MM.1S (cell line): ENCODE measurements at places on chromosomes 16 and 17.
A peak's percentile ranks its signal among the peaks of the same experiment; 100 is the strongest.

GRCh38 chr16:17440131-17440530 lies 30.6 kb downstream of the XYLT1 start:
- no peak for DNase-seq

DNA sequence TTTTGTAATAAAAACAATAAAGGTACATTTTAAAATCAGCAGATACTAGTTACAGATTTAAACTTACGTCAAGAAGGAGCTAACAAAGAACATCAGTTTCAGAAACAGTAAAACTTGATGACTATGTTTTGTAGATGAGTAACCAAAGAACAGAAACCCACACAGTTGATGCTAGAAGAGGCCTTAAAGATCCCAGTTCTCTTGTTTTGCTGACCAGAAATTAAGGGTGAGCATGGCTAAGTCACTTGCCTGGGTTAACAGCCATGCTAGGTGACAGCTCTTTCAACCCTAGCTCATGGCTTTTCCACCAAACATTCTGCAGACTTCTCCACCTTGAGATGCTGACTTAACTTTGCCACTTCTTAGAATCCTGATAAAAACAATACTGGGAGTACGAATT lies 26.4 kb downstream of the STX8 start:
- DNase-seq, result no peak

GRCh38 chr16:68447653-68448359 lies 502 bp downstream of the SMPD3 start:
- DNase-seq, result no peak

DNA sequence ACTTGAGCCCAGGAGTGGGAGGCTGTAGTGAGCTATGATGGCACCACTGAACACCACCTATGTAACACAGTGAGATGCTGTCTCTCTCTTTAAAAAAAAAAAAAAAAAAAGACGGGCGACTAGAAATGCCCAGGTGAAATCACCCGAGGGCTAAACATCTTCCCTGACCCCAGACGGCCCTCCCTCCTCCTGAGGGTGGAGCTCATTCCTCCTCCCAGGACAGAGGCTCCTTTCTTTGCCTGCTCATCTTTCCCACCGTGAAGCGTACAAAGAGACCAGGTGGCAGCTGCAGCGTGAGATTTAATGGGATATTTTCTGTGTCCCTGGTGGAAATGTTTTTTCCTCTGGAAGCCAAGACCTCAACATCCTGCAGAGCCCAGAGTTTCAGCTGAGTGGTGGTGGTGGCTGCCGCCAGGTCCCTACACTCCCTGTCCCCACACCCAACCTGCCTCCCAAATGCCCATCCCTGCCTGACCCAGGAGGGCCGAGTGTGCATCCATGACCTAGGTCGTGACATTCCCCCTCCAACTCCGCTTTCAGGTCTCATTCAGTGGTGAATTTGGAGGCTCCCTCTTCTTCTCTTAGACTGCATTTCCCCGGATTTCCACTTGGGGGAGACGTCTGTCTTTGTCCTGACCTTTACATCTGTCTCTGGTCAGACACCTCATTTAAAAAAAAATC lies 14.4 kb upstream of the GPRC5B start:
- DNase-seq, result peak; percentile 48

DNA sequence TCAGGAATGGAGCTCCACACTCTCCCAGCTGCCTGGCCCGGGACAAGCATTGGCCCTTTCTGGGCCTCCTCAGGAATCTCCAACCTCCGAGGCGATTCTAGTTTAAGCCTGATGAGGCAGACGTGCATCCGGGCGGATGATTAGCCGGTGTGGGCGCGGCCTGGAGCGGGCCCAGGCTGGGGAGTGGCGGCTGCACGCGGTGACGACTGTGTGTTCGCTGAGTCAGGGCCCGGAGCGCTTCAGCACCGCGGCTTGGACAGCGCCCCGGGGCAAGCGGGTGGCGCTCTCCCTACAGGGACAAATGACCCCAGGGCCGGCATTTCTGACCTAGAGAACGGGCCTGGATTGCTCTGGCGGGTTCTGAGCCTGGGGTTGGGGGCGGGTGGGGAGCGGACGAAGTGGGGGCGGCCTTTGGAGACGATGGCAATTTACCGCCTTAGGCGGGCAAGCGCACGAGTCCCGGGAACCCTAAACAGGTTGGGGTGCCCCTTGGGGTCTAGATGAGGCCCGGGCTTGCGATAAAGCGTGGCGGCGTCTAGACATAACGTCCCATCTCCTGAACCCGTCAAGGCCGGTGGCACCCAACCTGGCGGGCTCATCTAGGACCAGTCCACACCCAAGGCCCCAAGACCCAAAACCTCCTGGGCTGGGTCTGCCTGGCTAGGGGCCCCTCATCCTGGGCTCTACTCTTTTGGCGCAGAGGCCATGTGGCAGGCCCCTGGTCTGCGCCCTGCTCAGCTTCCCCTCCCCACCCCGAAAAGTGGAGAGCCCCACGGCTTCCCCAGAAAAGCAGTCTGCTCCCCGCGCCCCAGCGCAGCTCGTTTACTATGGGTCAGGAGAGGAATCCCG lies 22.3 kb upstream of the ZNHIT3 start:
- peak; percentile 74 for DNase-seq

GRCh38 chr16:31002250-31002700 lies 8.2 kb downstream of the STX1B start:
- no peak for DNase-seq

- DNase-seq, result no peak
Measured at GRCh38 chr17:28967221-28968135, 16.2 kb upstream of the PHF12 start.

- DNase-seq, result no peak
Measured at GRCh38 chr17:49501496-49501895, 6.4 kb downstream of the NGFR start.

- peak; percentile 50 for DNase-seq
Measured at GRCh38 chr16:64615630-64616280, 506.1 kb downstream of the CDH11 start.

DNA sequence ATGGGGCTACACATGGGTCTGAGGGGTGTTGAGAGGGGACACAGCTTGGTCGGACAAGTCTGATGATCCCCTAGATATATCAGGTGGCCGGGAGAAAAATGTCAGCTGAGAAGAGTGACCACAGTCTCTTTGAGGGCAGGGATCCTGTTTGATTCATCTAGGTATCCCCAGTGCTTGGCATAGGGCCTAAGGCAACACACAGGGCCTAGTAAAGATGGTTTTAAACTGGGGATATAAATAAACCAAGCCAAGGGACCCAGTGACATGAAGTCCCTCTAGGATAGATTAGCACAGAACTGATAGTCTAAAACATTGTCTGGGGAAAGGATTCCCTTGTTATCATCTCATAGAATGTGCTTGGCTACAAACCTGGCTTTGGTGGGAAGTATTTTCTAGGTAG lies 1.4 kb downstream of the ERCC4 start:
- DNase-seq, result no peak

GRCh38 chr17:65193716-65194293 lies 56.6 kb downstream of the RGS9 start:
- DNase-seq, result no peak

DNA sequence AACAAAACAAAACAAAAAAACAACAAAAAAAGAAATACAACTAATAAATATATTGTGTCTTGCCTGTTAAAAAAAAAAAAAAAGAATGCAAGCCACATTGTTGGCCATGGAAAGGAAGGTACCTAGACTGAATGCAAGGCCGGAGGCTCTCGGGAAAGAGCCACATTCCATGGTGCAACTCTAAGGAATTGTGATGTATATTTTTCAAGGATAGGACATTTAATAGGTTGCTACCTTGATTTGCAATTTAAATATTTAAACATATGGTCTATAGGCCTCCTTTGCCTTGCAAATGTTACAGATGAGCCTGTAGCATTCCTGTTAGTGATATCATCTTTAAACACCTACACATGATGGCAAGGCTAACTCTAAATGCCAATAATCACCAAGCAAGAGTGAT lies 650.9 kb downstream of the TOX3 start:
- no peak for DNase-seq

DNA sequence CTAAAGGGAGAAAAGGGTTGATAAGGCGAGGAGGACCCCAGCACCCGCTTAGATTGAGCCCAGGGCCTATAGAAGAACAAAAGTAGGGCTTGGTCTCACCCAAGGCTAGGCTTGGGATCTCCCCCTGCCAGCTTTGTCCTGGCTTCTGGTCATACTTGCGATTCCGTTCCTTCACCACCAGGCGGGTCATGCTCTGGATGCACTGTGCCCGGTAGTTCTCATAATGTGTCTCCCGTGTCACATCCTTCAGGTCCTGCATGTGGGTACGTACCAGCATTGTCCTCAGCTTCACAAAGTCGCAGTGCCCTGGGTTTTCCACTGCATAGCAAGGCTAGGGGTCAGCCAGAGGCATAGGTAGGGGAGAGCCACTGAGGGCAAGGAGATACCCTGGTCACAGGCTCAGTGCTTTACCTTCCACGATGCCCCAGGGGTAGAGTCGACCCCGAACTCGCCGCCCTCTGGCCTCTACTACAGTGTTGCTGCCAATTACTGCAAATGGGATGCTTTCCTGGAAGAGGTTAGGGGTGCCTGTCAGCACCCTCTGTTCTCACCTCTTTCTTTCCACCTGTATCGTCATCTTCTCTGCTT lies 6.5 kb upstream of the MTMR4 start:
- peak; percentile 39 for DNase-seq

DNA sequence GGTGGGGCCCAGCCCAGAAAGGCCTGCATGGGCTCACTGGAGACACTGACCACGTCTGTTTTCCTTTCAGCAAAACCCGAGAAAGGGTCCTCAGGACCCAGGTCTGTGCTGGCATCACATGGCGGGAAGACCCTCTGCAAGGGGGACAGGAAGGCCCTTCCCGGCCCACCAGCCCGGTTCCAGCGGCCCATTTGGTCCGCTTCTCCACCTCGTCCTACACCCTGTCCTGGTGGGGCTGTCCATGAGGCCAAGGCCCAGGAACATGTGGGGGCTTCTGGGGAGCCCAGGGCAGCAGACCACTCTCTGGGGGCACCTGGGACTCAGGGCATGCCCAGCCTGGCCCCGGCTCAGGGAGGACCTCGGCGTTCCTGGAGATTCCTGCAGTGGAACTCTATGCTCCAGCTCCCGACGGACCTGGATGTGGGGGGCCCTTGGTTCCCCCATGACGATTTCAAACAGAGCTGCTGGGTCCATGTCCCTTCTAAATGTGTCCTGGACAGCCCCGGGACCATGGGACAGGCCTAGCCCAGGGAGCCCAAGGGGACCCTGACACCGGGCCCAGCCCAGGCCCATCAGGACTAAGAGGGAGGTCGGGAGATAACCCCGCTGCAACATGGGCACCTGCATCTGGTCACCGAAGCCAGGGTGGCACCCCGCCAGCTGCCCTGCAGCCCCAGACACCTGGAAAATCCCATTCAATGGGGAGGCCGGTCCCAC lies 26.4 kb upstream of the KSR1 start:
- no peak for DNase-seq

DNA sequence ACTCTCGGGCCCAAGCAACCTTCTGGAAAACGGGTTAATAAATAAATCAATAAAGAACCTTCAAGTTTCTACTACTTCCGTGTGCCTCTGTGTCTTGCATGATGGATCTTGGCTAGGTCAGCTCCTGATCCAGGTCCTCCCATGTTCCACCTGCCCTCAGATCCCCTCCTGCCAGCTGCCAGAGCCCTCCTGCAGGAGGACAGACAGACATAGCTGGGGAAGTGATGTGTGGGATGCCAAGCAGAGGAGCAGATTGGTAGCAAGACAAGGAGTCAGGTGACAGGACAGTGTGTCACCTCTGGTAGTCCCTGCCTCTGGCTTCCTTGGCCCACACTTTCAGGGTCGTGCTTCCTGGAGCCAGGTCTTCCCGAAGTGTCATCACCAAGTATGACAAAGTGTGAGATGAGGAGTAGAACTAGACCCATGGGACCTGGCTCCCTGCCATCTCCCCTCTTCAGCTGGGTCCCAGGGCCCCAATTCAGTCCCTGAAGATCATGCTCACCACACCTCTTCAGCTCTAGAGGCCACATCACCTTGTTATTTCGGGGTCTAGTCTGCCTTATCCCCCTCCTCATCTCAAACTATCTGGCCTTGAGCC lies 1.0 kb upstream of the EPN3 start:
- DNase-seq, result no peak

- DNase-seq, result no peak
Measured at GRCh38 chr17:58311429-58311894, 17.1 kb downstream of the TSPOAP1 start.

GRCh38 chr17:78179372-78179771 lies 7.5 kb downstream of the TK1 start:
- DNase-seq, result no peak

GRCh38 chr17:57945996-57946797 lies 9.0 kb downstream of the CUEDC1 start:
- DNase-seq, result peak; percentile 46

DNA sequence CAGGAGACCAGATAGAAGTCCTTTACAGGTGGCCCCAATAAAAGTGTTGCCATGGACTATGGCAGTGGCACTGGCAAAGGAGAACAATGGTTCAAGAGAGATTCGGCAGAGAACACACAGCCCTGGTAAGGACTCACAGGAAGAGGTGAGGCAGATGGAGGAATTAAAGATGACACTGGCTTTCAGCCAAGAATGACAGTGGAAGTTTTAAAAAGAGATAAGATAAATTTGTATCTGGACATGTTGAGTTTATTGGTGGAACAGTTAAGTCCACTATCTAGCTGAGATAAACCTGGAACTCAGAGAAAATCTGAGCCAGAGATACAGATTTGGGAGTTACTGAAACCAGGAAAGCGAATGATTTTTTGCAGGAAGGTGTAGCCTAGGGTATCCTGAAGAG lies 20.1 kb downstream of the CMC2 start:
- no peak for DNase-seq

GRCh38 chr17:66543526-66543925 lies 241.1 kb downstream of the PRKCA start:
- no peak for DNase-seq

GRCh38 chr17:1577583-1578013 lies 15.0 kb upstream of the PITPNA start:
- no peak for DNase-seq

GRCh38 chr16:78813661-78814311 lies 714.3 kb downstream of the WWOX start:
- no peak for DNase-seq

DNA sequence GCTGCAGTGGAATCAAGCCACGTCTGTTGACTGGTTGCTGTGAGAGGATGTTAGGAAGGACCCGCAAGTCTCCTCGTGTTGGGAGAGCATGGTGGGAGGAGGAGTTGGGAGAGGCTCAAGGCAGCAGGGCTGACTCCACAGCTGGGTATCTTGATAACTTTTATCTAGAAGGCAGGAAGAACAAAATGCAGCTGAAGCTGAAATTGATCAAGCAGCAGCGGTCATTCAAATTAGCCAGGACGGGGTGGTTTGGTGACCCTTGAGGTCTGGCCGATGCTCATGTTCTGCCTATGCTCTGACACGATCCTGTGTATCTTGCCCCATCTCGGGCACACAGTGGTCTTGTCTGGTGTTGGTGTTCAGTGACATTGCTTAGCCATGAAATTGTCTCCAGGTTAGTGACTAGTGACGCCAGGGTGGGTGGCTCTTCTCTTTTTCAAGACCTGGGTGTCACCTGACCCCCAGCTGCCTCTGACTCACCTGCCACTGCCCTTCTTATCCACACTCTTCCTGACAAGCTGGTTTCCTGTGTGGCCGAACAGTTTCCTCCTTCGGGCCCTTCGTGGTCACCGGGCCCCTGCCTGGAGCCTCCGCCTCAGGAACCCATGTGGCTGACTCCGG lies 19.1 kb downstream of the NPTX1 start:
- DNase-seq, result no peak

GRCh38 chr16:47990676-47991075 lies 165.1 kb downstream of the ABCC12 start:
- DNase-seq, result no peak
